ENCODE measurements at places on chromosomes 6 and 20.
A peak's percentile ranks its signal among the peaks of the same experiment; 100 is the strongest.

DNA sequence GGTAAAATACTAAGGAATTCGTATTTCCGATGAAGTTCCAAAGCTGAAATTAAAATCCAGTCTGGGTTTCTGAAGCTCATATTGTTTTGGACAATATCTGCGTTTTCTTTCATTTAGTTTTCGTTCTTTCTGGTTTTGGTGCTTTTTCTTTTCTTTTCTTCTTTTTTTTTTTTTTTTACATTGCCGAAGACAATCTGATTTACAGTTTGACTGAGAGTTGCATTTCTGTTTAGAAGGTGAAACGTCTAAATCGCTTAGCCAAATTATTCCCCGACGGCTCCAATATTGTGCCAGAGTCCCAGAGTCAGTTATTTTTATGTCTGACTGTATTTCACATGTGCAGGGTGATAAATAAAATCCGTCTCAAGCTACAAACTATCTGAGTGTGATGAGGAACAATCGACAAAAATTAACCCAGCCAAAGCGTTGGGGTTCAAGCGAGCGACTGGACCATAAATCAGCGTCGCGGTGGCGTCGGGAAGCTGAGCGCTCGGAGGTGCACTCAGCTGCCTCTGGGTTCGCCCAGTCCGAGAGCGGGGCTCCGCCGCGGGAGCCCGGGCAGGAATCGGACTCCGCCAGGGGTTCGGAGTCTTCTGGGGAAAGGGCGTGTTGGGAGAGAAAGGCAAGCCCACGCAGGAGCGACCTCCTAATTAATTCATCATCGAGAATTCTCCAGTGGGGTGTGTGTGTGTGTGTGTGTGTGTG, 8.2 kb upstream of the TBX18 start:
- DNase-seq, result no peak

GRCh38 chr20:44342248-44342647, 5.4 kb downstream of the R3HDML start:
- no peak for DNase-seq

DNA sequence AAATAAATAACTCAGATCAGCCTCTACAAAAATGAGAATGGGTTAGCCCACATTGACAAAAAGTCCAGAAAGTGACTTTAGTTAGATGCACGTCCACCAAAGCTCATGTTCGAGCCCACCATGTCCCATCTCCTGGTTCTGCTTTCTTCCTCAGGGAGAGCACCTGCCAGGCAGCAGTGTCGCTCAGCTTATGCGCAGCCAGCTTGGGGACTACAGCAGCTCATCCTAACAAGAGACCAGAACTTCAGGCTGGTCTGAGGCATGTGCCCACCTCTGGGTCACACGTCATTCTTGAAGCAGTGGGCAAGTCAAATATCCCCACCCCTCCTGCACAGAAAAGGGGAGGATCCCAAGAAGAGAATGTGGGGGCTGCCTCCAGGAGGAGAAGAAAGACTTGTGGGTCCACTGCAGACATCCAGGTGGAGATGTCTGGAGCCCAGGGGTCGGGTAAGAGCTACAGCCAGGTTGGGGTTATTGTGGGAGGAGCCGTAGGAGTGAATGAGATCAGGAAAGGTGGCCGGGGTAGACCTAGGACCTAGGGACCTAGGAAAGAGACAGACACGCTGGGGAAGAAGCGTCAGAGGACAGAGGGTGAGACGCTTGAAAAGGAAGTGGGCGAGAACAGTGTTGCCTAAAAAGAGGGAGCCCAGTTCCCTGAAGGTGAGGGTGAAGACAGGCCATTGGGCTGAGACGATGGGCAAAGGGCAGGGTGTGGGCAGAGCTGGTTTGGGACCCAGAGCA, 52.5 kb downstream of the SSR1 start:
- DNase-seq, result no peak

- no peak for DNase-seq
These were observed 69.7 kb downstream of the DTD1 start for GRCh38 chr20:18657575-18657974.

- peak; percentile 59 for DNase-seq
These were observed 62.2 kb downstream of the MYLK4 start for GRCh38 chr6:2688401-2689064.

DNA sequence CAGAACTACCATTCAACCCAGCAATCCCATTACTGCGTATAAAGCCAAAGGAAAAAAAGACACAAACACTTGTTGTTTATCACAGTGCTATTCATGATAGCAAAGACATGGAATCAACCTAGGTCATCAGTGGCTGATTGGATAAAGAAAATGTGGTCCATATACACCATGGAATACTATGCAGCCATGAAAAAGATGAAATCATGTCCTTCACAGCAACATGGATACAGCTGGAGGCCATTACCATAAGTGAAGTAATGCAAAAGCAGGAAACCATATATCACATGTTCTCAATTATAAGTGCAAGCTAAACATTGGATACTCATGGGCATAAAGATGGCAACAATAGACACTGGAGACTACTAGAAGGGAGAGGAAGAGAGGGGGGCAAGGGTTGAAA, 299.6 kb downstream of the ADGRG6 start:
- no peak for DNase-seq

DNA sequence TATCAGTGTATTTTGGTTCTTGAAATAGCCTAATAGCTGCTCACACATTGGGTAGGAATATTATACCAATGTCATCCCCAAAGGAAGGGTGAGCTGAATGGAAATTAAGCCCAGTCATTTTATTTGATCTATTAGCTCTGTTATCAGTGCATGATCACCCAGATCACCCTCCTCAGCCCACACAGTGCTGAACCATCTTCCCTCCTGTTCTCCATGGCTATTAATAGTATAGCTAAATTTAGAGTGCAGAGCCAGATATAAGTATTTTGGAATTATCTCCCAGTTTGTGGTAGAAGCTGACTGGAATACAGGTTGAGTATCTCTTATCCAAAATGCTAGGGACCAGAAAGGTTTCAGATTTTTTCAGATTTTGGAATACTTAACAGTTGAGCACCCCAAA, 45.4 kb downstream of the KCTD20 start:
- no peak for DNase-seq

Measured in GM04504 (cell line).